NCI-H187 (cell line): ENCODE measurements at places on chromosomes 16 and 17.

DNA sequence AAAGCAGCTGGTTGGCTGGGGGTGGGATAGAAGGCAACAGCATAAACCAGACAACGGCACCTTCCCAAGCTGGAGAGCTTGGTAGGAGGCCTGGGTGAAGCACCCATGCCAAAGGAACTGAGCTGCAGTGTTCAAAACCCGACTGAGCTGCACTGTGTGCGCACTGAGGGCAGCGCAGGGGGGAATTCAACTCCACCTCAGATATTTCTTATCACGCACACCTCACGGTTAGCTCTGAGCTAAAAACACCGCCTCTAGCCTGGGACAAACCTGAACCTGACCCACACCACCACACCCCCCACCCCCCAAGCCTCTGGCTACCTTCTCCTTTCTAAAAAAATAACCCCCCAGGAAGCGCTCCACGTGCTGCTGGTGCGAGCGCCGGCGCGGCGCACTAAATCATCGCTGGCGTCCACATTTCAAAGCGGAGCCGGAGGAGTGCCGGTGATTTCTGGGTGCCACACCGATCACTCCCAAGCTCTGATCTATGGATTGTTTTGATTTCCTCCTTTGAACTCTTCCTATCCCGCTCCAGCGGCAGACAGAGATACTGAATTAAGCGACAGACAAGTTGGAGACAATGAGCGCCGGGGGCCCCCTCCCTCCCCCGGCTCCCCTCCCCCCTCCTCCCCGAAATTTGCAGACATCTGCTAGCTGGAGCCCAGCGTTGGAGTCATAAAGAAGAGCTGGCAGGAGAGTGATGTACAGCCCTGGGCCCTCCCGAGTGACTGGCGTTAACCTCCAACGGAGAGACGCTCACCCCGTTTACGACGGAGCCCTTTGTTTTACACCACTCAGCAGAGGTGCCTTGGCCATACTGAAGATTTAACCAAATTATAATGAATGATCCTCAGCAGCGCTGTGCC lies 85.0 kb downstream of the NOG start:
- DNase-seq: no peak

DNA sequence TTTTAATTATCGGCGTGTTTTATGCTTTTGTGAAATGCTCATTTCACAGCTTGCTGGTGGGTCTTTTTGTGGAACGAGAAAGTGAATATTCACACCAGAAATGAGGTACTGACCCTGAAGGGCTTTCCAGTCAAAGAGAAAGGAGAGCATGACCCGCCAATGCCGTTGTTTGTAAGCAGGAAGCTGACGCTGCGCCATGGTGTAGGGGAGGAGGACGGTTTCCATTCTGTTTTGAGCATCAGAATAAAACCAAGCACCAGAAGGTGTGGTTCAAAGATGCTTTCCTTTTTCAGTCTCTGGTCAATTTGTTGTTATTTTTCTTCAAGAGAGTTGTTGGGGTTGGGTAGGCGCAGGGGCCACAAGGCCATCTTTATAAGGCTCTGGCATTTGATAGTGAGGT lies 669.3 kb downstream of the WWOX start:
- DNase-seq: no peak

- DNase-seq: no peak
These were observed 1.5 kb downstream of the DLX3 start for GRCh38 chr17:49993423-49994060.

- DNase-seq: no peak
These were observed 167.9 kb downstream of the CCT6B start for GRCh38 chr17:34793231-34793908.

DNA sequence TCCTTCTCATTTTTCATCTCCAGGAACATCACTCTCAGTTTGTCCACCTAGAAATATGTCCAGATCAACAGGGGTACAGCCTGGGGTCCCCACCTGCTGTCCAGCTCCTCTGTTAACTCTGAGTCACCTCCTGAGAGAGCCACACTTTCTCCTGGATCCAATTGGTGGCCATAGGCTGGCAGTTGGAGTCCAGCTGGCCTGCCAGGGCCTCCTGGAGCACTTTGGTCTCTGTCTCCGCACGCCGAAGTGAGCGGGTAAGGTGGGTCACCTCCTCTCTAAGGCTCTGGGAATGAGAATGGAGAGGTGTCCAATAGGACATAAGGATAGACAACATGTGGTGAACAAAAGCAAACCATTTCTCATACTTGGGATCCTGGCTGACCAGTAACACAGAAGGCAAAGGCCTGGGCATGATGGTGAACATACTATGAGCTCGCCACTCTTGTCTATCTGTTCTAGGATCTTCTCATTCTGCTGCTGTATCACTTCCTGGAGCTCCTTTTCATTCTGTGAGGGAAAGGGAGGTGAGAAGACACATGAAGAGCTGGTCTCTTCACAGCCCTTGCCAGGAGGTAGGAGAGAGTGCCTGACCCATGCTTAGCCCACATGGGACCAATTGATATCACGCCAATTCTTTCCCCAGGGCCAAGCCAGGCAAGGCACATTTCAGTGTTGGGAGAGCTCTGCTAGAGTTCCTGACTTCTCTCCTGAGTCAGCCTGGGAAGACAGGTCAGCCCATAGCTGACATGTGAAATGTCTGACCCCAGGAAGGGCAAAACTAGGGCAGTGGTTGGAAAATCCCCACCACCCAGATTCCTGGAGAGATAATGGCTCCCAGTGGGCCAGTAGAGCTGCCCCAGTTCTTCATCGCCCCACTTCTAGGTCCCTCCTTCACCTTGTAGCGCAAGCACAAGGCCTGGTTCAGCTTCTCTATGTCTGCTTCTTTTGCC lies 1.8 kb upstream of the ALDOC start:
- DNase-seq: no peak

DNA sequence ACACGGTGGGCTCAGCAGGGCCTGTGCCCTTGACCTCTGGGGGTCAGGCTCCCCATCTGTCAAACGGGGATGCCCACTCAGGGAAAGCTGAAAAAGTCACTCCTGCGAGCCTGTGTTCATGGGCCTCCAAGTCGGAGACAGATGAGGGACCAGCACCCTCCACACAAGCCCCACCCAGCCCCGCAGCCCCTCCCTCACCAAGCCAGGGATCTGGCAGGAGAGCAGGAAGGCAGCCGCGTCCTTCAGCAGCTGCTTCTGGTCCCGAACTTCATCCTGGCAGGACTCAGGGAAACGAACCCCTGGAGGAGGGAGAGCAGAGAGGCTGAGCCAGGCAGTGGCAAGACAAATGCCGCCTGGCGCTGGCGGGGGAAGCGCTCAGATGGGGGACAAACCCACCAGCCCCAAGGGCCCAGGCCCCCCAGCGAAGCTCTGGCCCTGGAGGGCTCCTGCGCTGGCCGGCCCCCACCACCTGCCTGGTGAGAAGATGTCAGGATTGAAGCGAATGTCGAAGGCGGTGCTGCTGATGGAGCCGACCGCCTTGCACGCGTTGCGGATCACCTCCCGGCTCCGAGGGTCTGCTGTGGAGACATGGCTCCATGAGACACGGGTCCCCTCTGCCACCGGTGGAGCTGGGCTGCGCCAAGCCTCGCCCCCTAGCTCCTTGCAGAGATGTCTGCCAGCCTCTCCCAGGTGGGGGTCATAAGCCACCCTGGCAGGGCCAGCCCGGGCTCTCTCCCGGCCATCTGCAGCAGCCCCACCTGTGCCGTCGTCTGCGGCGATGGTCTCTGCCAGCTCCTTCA lies 15.4 kb downstream of the CLUH start:
- DNase-seq: no peak

DNA sequence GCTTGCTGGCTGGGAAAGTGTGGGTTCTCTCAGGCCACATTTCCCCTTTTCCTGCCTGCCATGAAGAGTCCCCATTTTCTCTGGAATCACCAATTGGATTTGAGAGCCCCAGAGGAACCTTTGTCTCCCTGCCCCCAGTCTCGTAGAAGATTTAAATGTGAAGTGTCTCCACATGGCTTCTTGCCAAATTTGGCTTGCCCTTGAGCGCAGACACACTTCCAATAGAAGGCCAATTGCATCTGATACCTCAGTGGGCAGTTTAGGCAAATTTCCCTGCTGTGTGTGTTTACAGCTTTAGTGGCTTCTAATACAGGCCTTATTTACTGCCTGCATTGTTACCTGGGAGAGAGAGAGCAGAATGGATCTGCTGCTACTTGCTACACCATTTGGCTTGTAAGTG lies 29.7 kb downstream of the CDK5R1 start:
- peak; percentile 33 for DNase-seq

- DNase-seq: no peak
These were observed 20.4 kb upstream of the GRIN2A start for GRCh38 chr16:10202649-10203048.

GRCh38 chr17:1724351-1724868 lies at the start of gene WDR81:
TSS of gene WDR81 (plus strand) at chr17:1724704. CDS start at chr17:1724960, 256 bp downstream.
- DNase-seq: peak; percentile 30

DNA sequence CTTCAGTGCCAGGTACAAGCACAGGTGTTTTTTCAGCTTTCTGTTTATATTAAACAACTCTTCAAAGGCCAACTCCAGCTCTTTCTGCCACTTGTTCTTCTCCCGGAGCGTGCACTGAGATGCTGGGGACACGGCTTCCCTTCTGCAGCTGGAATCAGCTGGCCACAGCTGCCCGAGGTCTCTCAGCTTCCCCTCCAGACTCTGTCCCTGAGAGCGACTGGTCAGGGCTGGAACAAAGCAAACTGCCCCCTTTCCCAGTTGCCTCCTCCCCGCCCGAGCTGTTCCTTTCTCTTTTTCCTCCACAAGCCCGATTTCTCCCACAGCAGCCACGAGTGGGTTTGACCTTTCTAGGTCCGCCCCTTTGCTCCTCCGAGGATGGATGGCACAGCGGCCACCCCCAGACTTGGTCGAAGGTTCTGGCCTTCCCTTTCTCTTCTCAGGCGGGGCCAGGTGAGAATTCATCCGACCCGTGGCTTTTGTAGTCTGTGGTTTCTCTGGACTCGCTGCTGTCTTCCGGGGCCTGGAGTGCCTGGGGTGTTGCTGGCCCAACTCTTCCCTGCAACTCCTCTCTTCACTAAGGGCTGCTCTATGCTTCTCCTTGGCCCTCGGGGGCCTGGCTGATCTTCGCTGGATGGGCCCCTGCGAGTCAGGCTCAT lies 11.5 kb downstream of the CEP295NL start:
- DNase-seq: no peak
